Stimulated activated naive B cell treated with anti-CD40 and anti-IgM and Interleukin-4, amounts not matched to agents 10 μg/mL and 1 μg/mL and 100 μg/mL, for 72 hours (primary cell): ENCODE measurements at places on chromosomes 12 and 14.

DNA sequence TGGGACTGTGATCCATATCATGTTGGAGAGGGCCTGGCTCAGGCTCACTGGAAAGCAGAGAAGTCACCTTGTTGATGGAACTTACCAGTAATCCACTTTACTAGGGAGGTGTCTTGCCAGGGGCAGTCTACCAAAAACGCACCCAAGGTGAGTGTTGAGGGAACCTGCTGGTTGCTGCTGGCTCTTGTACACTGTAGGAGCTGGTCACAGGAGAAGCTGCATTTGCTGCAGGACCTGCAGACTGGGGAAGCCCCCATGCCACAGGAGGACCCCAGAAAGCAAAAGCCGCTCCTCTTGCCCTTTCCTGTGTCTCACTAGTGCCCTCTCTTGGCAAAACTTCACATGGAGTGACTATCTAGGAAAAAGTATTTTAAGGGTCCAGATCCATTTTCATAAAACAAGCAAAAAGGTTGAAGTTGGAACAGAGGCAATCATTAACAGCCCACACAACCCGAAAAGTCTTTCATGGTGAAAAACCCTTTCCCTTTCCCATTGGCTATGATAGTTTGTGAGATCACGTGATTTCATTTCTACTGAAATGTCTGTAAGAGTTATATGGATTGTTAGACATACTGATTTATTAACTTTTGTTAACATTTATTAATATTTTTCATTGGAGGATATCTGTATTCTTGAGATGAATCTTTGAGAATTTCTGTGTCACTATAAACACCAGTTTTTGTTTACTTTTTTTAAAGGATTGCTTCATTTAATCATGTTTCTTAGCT is 59.2 kb downstream of the RASSF8 start:
- no peak for DNase-seq
- H3K27ac ChIP-seq, result no peak overlapping the region
- H3K27me3 ChIP-seq, result peaks cover 5% of the 10 kb centered on the region
- no peaks in the 10 kb centered on the region for H3K4me1 ChIP-seq

GRCh38 chr14:86038387-86039042 is 508.6 kb downstream of the FLRT2 start:
- no peak overlapping the region for H3K4me3 ChIP-seq
- H3K4me1 ChIP-seq, result no peaks in the 10 kb centered on the region
- H3K36me3 ChIP-seq, result no peaks in the 10 kb centered on the region
- DNase-seq, result peak; percentile 11

GRCh38 chr14:50932156-50932555 is 12.1 kb downstream of the PYGL start:
- no peak overlapping the region for H3K27ac ChIP-seq
- H3K4me3 ChIP-seq, result no peak overlapping the region
- H3K36me3 ChIP-seq, result no peaks in the 10 kb centered on the region
- no peaks in the 10 kb centered on the region for H3K27me3 ChIP-seq
- no peaks in the 10 kb centered on the region for H3K4me1 ChIP-seq

GRCh38 chr12:51531284-51531977 is 59.6 kb upstream of the SCN8A start:
- peak overlapping the region; percentile 52 for H3K4me3 ChIP-seq
- peaks cover 11% of the 10 kb centered on the region for H3K4me1 ChIP-seq
- H3K27me3 ChIP-seq, result peaks cover 29% of the 10 kb centered on the region
- H3K27ac ChIP-seq, result no peak overlapping the region
- H3K36me3 ChIP-seq, result no peaks in the 10 kb centered on the region

DNA sequence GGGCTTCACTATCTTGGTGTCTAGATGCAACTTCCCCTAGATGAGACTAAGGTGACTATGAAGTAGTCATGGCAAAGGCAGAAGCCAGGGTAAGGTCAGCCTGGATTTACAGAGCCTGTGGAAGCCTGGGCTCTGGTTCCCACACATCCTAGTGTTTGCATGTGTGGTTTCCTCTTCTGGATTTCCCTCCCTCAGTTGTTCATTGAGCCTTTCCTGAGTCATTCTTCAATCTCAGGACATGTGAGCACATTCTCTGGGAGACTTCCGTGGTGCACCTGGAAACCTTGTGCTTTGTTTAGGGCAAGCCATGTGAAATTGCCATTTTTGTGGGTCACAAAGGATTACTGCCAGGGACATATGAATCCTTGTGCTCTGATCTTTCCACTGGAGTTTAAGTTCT is 236.6 kb downstream of the C12orf75 start:
- no peak overlapping the region for H3K4me3 ChIP-seq
- no peaks in the 10 kb centered on the region for H3K36me3 ChIP-seq
- H3K4me1 ChIP-seq, result no peaks in the 10 kb centered on the region
- H3K27ac ChIP-seq, result no peak overlapping the region
- DNase-seq, result no peak

DNA sequence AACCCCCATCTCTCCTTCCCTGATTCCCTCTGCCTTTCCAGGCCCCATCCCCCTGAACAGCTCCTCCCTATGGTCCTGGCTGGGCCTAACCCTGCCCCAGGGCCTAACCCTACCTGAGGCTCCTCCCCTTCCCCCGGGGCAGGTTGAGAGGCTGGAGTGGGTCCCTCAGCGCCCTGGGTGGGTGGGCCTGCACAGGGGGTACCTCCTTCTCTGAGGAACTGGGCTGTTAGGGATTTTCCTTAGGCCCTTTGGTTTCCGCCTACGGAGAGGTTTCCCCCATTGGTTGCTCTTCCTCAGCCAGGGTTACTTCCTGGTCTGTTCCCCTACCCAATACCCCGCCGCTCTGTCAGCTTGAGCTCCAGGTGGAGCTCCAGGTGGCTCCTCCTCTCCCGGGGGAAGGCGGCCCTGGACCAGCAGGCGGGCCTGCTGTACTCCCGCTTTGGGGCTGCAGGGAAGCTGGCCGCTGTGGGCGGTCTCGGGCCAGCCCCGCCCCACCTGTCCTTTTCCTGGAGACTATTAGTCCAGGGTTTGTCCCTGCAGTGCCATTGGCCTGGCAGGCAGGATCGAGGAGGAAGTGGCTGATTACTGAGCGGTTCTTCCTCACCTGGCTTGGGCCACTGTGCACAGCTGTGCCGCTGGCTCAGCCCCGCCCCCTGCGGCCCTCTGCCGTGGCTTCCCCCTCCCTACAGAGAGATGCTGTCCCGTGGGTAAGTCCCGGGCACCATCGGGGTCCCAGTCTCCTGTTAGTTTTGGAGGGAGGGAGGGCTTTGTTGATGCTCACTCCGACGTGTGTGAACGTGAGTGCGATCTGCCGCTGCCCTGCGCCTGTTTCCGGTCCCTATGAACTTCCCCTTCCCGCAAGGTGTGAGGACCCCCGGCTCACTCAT is 2.5 kb downstream of the C12orf57 start:
- H3K4me1 ChIP-seq, result peaks cover 68% of the 10 kb centered on the region
- peak overlapping the region; percentile 83 for H3K4me3 ChIP-seq
- peaks cover 6% of the 10 kb centered on the region for H3K36me3 ChIP-seq
- H3K27me3 ChIP-seq, result no peaks in the 10 kb centered on the region
- DNase-seq, result peak; percentile 80

- H3K27ac ChIP-seq, result no peak overlapping the region
- no peak for DNase-seq
- H3K4me3 ChIP-seq, result no peak overlapping the region
- H3K4me1 ChIP-seq, result peaks cover 45% of the 10 kb centered on the region
- no peaks in the 10 kb centered on the region for H3K27me3 ChIP-seq
These were observed 120.2 kb upstream of the HIF1A start for GRCh38 chr14:61575126-61575525.

GRCh38 chr12:39619660-39620433 is at the start of gene ABCD2:
Gene ABCD2, minus strand, starts transcription at chr12:39619803. Its CDS starts 188 bp downstream, at chr12:39619615.
- H3K27ac ChIP-seq, result peak within 1 kb of the TSS; percentile 34
- H3K4me3 ChIP-seq, result no peak within 1 kb of the TSS
- peaks cover 13% of the 10 kb centered on the region for H3K4me1 ChIP-seq
- no peaks in the 10 kb centered on the region for H3K36me3 ChIP-seq
- peak; percentile 74 for DNase-seq

GRCh38 chr12:40616383-40616915 is 75.8 kb upstream of the CNTN1 start:
- peaks cover 4% of the 10 kb centered on the region for H3K27me3 ChIP-seq
- no peak overlapping the region for H3K4me3 ChIP-seq
- no peak overlapping the region for H3K27ac ChIP-seq
- no peaks in the 10 kb centered on the region for H3K36me3 ChIP-seq
- H3K4me1 ChIP-seq, result peaks cover 3% of the 10 kb centered on the region
- no peak for DNase-seq

GRCh38 chr12:15979096-15980092 is 68.3 kb downstream of the DERA start:
- no peak for DNase-seq
- no peaks in the 10 kb centered on the region for H3K27me3 ChIP-seq
- H3K4me3 ChIP-seq, result no peak overlapping the region
- H3K4me1 ChIP-seq, result no peaks in the 10 kb centered on the region

DNA sequence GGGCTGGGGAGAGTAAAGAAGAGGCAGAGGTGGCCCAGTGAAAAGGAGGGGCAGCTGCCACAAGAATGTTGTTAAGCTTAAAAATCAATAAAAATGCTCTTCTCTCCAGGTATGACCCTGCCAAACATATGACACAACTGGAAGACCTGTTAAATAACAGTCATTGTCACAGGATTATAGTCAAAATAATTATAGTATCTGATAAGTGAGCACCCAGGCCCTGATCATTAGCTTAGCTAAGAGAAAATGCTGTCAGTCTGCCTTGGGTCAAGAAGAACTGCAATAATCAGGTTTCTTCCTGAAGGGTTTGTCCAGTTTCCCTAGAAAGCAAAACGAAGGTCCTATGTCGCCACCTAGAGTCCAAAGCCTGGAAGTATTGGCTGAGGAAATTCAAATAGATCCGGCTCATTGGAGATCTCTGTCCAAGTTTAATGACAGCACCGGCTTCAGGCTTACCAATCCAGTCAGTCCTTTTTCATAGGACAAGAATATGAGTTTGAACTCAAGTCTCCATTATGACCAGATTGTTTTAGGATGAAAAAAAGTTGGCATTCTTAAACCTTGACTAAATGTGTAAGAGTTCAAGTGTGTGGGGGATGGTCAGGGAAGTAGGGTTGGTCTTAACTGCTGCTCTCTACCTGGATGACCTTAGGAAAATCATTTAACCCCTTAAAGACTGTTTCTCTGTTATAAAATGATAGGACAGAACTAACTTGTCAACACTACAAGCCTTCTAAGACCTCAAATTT is 22.5 kb upstream of the NKX2-8 start:
- peaks cover 7% of the 10 kb centered on the region for H3K27me3 ChIP-seq
- no peak for DNase-seq
- H3K4me1 ChIP-seq, result no peaks in the 10 kb centered on the region

GRCh38 chr12:80565271-80565670 is 121.2 kb downstream of the PTPRQ start:
- no peaks in the 10 kb centered on the region for H3K4me1 ChIP-seq
- no peak overlapping the region for H3K27ac ChIP-seq
- H3K4me3 ChIP-seq, result no peak overlapping the region
- no peaks in the 10 kb centered on the region for H3K27me3 ChIP-seq

- peaks cover 10% of the 10 kb centered on the region for H3K36me3 ChIP-seq
- H3K27me3 ChIP-seq, result no peaks in the 10 kb centered on the region
- DNase-seq, result no peak
- H3K4me3 ChIP-seq, result no peak overlapping the region
- H3K4me1 ChIP-seq, result no peaks in the 10 kb centered on the region
- no peak overlapping the region for H3K27ac ChIP-seq
These were observed 16.4 kb upstream of the CNIH1 start for GRCh38 chr14:54457609-54457996.

- H3K36me3 ChIP-seq, result peaks cover 31% of the 10 kb centered on the region
- H3K4me3 ChIP-seq, result no peak overlapping the region
- H3K27me3 ChIP-seq, result no peaks in the 10 kb centered on the region
- no peaks in the 10 kb centered on the region for H3K4me1 ChIP-seq
These were observed 67.6 kb downstream of the POLR3B start for GRCh38 chr12:106425061-106425702.

- H3K36me3 ChIP-seq, result peaks cover 3% of the 10 kb centered on the region
- no peak for DNase-seq
- H3K27ac ChIP-seq, result no peak overlapping the region
- no peak overlapping the region for H3K4me3 ChIP-seq
- H3K4me1 ChIP-seq, result no peaks in the 10 kb centered on the region
- H3K27me3 ChIP-seq, result peaks cover 6% of the 10 kb centered on the region
These were observed 263.9 kb upstream of the RTL1 start for GRCh38 chr14:101167428-101167827.

- H3K4me3 ChIP-seq, result no peak overlapping the region
- H3K27me3 ChIP-seq, result peaks cover 4% of the 10 kb centered on the region
- no peaks in the 10 kb centered on the region for H3K36me3 ChIP-seq
- H3K4me1 ChIP-seq, result peaks cover 37% of the 10 kb centered on the region
These were observed 2.3 kb downstream of the A2M start for GRCh38 chr12:9113296-9113986.

DNA sequence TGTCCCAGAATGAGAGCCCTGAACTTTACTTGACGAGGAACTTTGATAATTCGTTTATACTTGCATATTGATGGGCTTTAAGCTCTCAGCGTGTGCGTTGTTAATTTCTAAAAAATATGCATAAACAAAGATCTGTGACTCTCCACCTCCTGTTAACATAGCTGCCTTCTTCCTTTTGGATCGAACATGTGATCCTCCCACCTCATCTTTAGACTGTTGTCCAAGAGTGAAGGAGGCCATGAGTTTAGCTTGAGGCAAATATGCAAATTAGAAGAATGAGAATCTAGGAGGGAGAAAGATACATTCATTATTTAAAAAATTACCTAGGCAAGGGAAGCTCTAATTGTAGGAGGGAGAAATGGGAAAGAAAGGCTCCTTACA is 617 bp downstream of the TTC8 start:
- H3K4me1 ChIP-seq, result peaks cover 13% of the 10 kb centered on the region
- H3K36me3 ChIP-seq, result no peaks in the 10 kb centered on the region
- peak overlapping the region; percentile 97 for H3K4me3 ChIP-seq
- peaks cover 4% of the 10 kb centered on the region for H3K27me3 ChIP-seq
- DNase-seq, result no peak

DNA sequence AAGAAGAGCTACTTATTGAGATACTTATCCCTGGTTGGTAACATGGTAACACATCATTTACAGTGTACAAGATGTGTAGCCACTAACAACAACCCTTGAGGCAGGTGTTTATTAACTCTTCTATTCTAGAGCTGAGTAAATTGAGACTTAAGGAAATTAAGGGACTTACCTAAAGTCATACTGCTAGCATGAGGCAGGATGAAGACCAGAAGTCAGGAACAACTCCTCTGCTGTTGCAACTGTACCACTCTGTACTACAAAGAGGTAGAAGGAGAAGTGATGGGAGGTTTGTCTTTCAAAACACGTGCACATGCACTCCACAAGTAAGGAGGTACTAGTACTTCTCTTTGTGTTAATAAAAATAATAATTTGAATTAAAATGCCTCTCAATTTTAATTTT is 79.9 kb downstream of the LLPH start:
- DNase-seq, result no peak
- H3K27ac ChIP-seq, result no peak overlapping the region
- no peak overlapping the region for H3K4me3 ChIP-seq
- no peaks in the 10 kb centered on the region for H3K36me3 ChIP-seq
- peaks cover 14% of the 10 kb centered on the region for H3K27me3 ChIP-seq

- H3K27me3 ChIP-seq, result no peaks in the 10 kb centered on the region
- peaks cover 13% of the 10 kb centered on the region for H3K4me1 ChIP-seq
- peak; percentile 48 for DNase-seq
These were observed 65.1 kb downstream of the PCNX1 start for GRCh38 chr14:70972107-70972976.

- H3K4me1 ChIP-seq, result peaks cover 23% of the 10 kb centered on the region
- no peak for DNase-seq
- peaks cover 77% of the 10 kb centered on the region for H3K27me3 ChIP-seq
- H3K27ac ChIP-seq, result no peak overlapping the region
These were observed 4.6 kb downstream of the HOXC4 start for GRCh38 chr12:54058128-54058768.

GRCh38 chr12:105585107-105585506 is 254.6 kb downstream of the C12orf75 start:
- H3K27ac ChIP-seq, result no peak overlapping the region
- no peaks in the 10 kb centered on the region for H3K36me3 ChIP-seq
- DNase-seq, result no peak
- no peaks in the 10 kb centered on the region for H3K27me3 ChIP-seq

- H3K4me1 ChIP-seq, result peaks cover 2% of the 10 kb centered on the region
- no peak for DNase-seq
- peaks cover 20% of the 10 kb centered on the region for H3K36me3 ChIP-seq
- H3K27ac ChIP-seq, result no peak overlapping the region
These were observed 176.8 kb downstream of the ERC1 start for GRCh38 chr12:1167784-1168183.
